ENCODE measurements at places on chromosomes 3 and 15.

DNA sequence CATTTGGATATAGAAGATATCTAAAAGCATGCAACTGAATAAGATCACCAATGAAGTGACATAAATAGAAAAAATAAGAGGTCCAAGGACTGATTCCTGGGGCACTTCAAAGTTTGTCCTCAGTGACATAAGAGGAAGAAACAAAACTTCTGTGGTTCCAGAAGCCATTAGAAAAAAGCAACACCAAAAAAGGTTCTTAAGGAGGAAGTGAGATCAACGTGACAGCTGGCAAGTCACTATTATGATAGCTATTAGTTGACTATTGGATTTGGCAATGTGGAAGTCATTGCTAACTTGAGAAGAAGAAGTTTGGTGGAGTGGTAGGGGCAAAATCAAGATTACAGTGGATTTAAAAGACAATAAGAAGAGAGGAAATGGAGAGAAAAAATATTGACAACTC lies 1098.3 kb downstream of the NAALADL2 start:
- DNase-seq: no peak

DNA sequence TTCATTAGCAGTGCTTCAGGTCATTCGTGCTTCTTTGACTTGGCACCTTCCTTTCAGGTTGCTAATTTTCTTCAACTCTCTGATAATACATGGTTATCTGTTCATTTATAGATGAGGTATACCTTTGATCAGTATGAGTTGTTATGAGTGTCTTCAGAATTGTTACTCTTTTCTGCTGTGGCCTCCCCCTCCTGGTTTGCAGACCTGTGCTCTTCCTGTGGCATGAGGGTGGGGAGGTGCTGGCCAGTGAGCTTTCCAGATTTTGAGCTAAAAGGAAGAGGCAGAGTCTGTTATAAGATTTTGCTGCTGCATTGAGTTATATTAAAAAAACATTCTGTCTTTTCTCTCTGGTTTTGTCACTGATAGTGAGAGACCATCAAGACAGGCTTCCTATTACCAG lies 30.8 kb upstream of the GOLGA6L9 start:
- DNase-seq: no peak

DNA sequence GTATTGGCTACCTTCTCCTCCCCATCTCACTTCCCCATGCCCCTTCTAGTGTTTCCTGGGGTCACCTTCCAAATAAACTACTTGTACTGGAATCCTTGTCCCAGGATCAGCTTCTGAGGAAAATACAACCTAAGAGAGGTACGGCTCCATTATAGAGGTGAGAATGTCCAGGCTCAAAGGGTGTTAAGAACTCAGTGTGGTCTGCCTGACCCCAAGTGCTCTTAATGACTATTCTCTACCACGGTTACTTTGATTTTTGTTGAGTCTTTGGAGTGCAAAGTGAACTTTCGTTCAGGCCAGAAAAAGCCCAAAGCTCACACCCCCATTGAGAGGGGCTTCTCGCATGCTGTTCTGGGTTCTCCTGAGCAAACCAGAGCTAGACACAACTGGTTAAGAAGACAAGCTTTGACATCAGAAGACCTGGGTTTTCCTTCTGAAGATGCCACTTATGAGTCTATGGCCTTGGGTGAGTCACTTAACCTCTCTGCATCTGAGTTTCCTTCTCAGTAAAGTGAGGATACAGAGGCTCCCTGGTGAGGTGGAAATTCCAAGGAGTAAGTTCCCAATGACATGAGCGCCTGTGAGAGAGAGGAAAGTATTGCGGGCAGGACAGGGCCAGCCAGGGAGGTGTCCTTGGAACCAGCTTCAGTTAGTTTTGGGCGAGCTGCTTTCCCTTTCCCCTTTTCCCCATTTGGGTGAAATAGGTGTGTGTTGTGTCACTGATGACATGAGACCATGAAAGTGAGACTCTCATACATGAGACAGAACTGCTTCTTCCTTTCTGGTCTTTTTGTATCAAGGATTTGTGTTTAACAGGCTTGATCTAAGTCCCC lies 475.0 kb upstream of the PROK2 start:
- DNase-seq: no peak

DNA sequence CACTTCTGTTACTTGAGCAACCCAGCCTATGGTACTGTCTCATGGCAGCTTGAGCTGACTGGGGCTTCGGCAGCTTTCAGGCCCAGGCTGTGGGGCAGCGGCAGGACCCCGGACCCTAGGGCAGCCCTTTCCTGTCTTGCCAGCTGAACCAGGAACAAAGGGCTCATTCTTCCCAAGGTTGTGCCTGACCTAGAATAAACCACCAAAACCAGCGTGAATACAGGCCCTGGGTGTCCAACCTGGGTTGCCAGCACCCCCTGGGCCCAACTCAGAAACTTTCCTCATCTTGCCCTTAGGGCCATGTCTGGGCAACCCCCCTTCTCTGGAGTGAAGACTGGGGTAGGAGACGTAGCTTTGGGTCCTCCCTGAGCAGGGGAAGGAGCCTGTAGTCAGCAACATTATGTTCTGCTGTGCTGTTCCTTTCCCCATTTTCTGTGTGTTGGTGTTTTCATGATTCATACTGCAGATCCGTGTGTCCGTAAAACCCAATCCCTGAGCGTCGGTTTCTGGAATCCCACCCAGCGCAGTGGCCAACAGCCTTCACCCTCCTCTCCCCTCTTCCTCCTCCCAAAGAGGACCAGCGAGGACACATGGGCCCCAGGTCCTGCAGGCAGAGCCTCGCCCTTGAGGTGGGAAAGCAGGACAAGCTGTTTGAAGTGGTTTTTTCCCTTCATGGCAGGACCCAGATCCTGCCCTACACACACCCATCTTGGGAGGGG lies 33.5 kb downstream of the TKT start:
- no peak for DNase-seq

- no peak for DNase-seq
Measured at GRCh38 chr15:88241060-88241459, 15.5 kb downstream of the NTRK3 start.

DNA sequence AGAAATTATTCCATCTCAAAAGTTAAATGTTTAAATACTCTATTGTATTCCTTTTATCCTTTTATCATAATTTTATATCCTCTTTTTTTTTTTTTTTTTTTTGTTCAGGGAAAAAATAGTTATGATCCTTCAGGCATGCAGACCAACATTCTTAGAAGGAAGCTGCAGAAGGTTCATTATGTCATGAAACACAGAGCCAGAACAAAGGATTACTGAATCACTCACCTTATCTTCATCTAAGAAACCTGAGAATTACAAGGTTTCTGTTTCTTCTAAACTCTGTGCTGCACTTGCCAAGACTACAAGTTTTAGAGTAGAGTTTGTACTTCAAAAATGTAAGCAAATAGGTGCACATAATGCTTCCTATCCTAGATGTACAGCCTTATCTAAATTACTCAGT lies 3.3 kb downstream of the PLCH1 start:
- DNase-seq: no peak

- no peak for DNase-seq
Measured at GRCh38 chr3:70890020-70890394, 577.6 kb upstream of the MDFIC2 start.

DNA sequence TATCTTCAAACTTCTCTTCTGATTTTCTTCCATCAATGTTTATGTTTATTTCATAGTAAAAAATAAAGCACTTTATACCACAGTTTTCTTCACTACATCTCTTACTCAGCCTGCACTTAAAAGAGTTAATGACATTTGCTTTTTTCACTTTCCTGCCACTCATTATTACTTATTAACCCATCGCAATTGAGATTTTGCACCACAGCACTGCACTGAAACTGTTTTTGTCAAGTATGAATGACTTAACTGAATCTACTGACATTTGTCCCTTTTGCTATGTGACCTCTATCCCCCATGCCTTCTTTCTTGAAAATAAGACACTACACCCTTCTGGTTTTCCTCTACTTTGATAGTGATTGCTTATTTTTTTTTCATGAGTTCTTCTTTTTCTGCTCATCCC lies 739.7 kb upstream of the DPPA4 start:
- no peak for DNase-seq

GRCh38 chr3:159760046-159760445 lies 228.6 kb upstream of the IL12A start:
- no peak for DNase-seq

- no peak for DNase-seq
Measured at GRCh38 chr3:127226946-127227842, 34.3 kb downstream of the PRR23E start.

DNA sequence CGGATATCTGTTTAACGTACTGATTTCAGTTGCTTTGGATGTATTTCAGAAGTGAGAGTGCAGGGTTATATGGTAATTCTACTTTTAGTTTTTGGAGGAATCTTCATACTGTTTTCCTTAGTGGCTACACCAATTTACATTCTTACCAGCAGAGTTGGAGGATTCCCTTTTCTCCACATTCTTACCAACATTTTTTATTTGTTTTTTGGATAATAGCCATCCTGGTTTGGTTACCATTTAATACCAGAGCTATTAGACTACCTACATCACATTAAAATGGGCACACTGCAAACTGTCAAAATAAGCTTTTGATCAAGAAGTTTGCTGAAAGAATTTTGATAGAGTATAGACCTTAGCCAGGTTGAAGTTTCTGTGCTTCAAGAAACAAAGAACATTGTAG lies 217.2 kb upstream of the CFAP20DC start:
- no peak for DNase-seq

DNA sequence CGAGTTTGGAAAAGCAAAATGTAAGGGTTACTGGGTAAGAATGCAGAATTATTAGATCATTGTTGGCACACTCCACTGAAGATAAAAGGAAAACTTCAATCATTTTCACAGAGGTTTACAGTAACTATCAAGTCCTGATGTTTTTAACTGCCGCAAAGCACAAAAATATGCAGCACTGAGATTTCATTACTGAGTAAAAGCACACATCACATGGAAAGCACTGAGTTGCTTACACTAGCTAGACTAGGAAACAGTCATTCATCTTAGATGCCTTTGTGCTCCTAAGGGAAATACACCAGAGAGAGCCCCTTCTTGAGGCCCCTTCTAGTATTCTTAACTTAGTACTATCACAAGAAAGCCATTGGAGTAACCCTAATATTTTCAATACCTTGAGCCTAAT lies 11.8 kb upstream of the P2RY1 start:
- DNase-seq: no peak

DNA sequence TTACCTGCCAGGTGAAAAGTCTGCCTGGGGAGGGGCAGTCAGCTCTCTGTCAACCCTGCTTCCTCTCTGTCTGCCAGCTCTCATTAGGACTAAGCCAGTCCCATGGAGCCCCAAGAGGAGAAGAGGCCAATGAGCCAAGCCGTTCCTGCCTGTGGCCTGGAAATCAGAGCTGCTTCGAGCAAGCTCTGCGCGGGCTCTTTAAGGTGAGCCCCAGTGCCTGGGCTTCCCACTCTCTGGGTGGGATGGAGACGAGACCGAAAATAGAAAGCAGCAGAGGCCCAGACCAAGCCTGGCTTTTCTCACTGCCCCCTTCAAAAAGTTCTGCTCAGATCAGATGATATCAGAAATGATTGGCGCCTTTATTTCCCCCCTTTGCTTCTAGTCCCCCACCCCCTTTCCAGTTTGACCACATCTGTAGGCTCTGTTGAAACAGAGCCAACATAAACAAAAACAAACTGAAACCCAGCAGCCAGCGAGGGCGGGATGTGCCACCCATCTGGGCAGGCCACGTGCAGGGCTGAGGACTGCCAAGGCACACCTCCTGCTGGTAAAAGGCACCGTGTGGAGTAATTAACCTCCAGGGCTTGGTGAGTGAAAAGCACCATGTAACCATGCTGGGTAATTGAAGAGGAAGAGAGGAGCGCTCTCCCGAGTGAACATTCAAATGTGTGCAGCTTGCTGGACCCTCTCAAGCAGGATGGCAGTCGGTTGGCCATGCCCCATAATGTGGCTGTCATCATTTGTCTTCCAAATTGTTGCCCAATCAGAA lies 471.0 kb upstream of the PROK2 start:
- no peak for DNase-seq

GRCh38 chr3:83453056-83453455 lies 1505.7 kb upstream of the CADM2 start:
- no peak for DNase-seq

DNA sequence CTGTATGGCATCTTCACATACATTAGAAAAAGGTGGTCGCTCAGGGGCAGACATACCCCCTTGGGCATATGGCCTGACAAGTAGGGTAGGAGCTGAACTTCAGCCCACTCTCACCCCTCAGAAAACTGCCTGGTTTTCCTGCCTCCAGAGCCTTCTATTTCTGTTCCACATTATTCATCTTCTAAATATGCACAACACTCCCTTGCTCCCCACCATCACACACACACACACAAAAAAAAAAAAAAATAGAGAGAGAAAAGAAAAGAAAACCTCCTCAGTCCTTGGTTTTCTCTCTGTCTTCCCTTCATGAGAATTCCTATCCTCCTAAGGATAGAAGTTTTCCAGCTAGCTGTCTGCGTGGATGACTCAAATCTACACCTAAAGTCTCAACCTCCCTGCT lies 5.6 kb upstream of the ROPN1 start:
- DNase-seq: no peak

- no peak for DNase-seq
Measured at GRCh38 chr15:88202231-88202630, 54.3 kb downstream of the NTRK3 start.

DNA sequence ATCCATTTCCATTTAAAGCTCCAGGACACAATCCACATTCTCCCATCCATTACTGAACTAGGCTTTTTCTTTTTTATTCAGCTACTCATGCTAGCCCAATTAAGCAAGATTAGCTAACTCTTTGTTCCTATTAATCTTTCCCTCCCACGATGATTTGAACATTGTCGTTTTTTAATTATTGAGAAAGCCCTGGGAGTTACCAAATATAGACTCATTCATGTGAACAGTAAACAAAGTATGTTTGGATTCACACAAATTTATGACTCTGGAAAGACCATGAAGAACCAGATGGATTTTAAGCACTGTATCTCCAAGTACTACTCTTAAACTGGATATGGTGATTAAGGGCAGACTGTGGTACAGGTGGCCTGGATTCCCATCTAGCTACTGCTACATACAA lies 82.2 kb downstream of the STRIT1 start:
- no peak for DNase-seq

DNA sequence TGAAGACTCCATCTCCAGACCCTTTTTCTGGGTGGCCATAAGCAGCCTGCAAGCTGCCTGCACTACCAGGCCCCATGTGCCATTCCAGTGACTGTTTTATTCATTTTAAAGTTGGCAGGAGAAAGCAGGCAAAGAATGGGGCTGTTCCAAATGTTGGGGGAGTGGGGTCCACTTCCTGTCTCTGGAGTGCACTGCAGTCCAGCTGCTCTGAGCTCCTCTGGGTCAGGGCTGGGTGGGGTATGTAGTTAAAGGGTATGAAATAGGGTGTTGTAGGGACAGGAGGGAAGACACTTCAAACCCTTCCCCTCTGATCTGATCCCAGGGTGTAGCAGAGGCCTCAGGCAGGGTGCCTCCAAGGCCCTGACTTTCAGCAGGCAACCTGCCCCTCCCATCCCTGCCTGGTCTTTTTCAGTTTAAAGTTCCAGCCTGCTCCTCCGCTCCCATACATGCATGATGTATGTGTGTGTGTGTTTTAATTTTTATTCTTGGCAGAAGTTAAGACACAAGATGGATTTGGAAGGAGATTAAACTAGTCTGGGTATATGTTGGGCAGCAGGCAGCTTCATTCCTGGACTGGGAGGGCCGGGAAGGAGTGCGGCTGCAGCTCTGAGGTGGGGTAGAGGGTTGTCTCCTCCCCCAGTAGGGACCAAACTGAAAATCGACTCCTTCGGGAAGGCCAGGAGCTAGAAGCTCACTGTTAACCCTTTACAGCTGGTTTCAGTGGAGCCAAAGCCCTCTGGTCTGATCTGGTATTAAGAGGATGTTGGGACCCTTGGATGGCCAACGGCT lies 17.3 kb downstream of the BOC start:
- no peak for DNase-seq

GRCh38 chr15:58247855-58248842 lies 110.0 kb downstream of the AQP9 start:
- DNase-seq: no peak

Data from stimulated activated CD8-positive, alpha-beta memory T cell treated with anti-CD3 and anti-CD28 coated beads, Interleukin-2, amount 100 ng/mL, for 1 hour (primary cell).